Peyer's patch (tissue), 4 donors: ENCODE measurements at places on chromosomes 12 and 14. TPM values are rescaled to one million over a fixed set of nuclear protein-coding genes. Genes with fewer than 3 reads are reported as not detected.
A peak's percentile ranks its signal among the peaks of the same experiment; 100 is the strongest.

The KLRG1 gene
- total RNA-seq, result 1.6 TPM

The EXOC3L4 gene
- 69.5 TPM for total RNA-seq

DNA sequence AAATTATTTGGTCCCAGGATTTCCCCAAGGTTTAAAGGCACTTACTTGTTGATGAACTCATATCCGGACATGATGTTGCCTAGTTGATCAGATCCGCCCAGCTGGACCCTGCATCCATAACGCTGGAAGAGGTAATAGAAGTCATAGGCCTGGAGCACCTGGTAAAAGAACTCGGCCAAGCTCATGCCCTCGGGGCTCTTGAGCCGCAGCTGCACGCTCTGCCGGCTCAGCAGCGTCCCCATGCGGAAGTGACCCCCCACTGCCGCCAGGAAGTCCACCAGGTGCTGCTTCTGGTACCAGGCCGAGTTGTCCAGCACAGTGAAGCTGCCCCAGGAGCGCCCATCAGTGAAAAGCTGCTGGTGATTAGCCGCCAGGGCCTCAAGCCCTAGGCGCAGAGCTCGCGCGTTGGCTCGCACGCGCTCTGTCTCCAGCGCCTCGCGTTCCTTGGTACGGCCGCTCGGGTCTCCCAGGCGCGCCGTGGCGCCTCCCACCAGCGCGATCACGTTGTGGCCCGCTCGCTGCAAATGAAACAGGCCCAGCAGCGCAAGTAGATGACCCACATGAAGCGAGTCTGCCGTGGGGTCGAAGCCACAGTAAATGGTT lies 545 bp downstream of the YARS2 start:
- DNase-seq, result peak; percentile 89

DNA sequence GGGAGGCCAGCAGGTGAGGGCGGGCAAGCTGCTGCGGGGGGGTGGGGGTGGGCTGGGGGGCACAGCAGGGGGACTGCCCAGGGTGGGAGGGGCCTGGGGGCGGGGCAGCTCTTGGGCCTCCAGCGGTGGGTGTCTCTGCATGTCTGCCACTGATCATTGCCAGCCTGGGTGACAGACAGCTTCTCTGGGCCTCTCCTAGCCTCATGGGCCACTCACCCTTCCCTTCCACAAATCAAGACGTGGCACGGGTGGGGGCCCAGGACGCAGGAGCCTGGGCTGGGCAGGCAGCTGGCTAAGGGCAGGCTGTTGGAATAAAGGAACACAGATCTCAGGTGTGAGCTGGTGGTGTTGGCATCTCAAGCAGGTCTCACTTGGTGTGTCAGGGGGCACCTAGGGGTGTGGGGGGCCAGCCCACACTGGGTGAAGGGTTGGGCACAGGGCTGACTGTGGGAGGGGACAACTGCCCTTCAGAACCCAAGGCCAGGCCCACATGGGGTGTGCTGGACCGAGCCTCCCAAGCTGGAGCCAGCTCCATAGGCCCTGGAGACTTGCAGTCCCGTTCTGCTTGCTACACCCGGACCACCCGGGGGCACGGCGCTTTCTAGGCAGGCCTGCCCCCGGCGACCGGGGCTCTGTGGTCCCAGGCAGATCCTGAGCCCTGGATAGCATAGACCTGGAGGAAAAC lies 3.0 kb downstream of the TEDC1 start:
- DNase-seq, result no peak

GRCh38 chr14:92706386-92706785 lies 42.0 kb downstream of the LGMN start:
- no peak for DNase-seq

DNA sequence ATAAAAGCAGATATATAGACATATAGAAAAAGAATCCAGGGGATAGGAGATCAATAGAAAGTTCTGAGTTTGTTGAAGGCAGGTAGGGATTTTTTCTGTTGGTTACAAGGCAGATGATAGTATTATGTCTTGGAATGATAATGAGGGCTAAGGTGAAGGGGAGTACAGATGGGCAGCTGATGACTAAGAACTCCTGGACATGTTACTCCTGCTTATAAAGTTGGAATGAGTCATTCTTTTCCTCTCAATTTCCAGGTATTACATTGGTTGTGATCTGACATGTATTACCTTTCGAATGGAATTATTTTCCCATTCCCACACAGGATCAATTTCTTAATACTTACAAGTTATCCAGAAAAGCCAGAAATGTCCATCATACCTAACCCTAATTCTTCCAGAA lies 545.2 kb upstream of the MGAT4C start:
- DNase-seq, result no peak

DNA sequence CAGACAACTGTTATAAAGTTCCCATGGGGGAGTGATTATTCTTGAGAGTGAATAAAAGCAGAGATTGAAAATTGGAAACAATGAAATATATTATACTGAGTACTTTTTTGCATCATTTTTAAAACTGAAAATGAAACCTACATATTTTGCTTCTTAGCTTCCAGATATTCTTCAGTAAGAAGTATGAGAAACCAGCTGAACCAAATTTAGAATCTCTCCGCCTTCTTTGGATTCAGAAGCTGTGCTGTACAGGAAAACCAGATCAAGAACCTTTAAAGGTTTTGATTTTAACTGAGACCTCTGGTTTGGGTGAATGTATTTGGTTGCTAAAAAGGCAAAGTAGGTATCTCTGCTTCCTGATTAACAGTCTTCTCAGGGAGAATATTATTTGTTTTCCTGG lies 109.4 kb downstream of the AKAP6 start:
- DNase-seq, result no peak

The DCAF4 gene
- total RNA-seq, result 27.2 TPM

The GNPNAT1 gene
- 33.0 TPM for total RNA-seq

DNA sequence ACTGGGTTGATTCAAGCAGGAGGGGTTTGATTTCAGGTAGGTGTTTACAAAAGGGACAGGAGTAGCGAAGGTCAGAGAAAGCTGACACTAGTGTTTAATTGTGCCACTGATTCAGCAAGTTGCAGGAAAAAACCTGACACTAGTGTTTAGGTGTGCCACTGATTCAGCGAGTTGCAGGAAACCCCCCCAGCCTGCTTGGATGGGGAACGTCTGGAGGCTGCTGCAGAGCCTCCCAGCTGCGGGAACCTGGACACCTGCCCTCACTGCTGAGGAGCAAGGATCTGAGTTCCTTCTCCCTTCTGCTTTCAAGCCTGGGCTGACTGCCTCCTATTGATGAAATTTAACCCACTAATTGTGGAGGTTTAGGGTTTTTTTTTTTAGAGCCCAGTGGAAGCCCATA lies 84.2 kb downstream of the AVPR1A start:
- no peak for DNase-seq

The LRRC43 gene
- not detected for total RNA-seq

The LYZ gene
- 107 TPM for total RNA-seq

The LMNTD1 gene
- total RNA-seq, result not detected

DNA sequence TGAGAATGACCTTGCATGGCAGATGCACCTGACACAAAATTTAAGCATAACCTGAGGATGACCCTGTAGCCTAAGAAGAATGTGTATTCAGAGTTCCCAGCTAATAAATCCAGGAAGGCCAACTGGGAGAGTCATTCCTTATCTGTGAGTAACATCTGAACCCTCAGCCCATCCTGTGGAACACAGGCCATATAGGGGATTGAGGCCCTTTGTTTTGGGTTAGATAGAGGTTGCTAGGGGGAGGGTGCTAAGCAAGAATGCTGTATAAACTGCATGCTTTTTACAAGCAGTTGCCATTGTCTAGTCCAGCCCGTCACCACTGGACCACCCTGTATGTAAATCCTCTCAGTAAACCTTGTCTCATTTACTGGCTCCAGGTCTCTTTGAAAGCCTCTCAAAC lies 77.0 kb downstream of the BICD1 start:
- no peak for DNase-seq

The MMP17 gene
- 4.0 TPM for total RNA-seq

The NANOG gene
- not detected for total RNA-seq

The KRT5 gene
- not detected for total RNA-seq

The SLC38A4 gene
- not detected for total RNA-seq

GRCh38 chr12:64621257-64621942 lies 11.1 kb downstream of the RASSF3 start:
- DNase-seq, result no peak

GRCh38 chr12:75944905-75945432 lies 86.6 kb downstream of the PHLDA1 start:
- no peak for DNase-seq

- DNase-seq, result no peak
These were observed 22.3 kb downstream of the FZD10 start for GRCh38 chr12:130184404-130185090.

DNA sequence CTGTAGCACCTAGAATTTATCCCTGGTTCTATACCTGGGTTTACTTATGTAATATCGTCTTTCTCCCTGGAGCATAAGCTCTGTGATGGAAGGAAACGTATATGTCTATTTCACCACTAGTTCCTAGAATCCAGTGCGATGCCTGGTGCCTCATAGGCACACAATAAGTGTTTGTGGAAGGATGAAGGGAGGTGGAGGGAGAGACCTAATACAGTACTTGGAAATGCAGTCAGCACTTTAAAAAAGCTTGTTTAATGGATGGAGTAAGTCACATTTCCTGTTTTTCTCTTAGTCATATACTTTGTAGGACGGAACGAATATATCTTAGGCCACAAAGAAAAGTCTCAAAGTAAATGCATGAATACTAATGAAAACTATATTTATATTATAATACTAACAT lies 186.5 kb upstream of the HMGA2 start:
- DNase-seq, result no peak

GRCh38 chr12:66296176-66296683 lies 6.1 kb upstream of the HELB start:
- no peak for DNase-seq
